Omental fat pad (tissue), 4 donors: ENCODE measurements at places on chromosomes 5 and 9. TPM values are rescaled to one million over a fixed set of nuclear protein-coding genes. Genes with fewer than 3 reads are reported as not detected.

Gene CA9
- 35.4 TPM for total RNA-seq

Gene OLFM1
- total RNA-seq, result 31.4 TPM

GRCh38 chr5:163877865-163878264 lies 372.4 kb downstream of the MAT2B start:
- no peak for DNase-seq

DNA sequence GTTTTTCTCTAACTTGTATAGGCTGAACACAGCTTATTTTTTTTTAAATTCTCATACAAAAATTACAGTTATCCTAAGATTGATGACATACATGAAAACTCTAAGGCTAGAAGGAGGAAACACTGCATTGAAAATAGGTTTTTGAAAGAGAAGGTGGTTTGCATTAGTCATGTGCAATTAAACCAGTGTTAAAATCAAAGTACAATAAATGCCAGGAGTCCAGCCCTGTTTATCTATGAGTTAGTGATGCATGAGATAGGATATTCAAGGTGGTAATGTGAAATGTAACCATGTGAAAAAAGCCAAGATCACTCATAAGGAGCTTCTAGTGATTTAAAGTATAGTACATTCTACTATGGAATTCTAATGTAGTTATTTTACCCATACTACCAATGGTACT lies 444.9 kb upstream of the CYLC2 start:
- DNase-seq, result no peak

GRCh38 chr9:76135902-76136301 lies 245.4 kb downstream of the PCSK5 start:
- DNase-seq, result no peak

DNA sequence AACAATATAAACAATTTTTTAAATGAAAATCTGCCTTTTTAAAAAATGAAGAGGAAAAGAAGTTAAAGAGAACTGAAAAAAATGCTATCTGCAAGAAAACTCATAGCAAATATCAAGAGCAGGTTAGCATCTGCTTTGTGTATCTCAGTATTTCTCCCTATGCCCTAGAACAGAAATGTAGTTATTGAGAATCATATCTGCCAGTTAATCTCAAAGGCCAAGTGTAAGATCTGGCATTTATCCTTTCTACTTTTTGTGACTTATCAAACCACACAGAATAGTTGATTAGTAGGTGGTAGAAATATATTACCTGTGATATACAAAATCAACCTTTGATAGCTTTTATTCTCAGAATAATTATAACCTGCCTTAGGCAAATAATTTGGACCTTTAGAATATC lies 1699.8 kb downstream of the EFNA5 start:
- DNase-seq, result no peak

DNA sequence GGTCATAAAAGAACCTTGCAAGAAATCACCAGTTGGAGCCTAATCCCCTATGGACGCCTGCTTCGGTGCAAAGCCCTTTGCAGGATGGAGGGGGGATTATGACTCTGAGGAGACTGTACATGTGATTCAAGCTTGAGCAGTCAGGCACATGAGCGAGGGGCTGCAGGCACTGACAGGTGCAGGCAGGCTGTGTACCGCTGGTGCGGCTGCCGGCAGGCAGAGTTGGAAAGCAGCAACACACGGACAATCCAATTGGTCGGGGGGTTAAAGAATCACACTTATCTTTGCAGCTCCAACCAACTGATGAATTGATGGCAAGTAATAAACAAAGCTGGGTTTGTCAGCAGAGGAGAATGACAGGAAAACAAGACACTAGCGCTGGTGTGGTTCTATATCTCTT lies 5.7 kb downstream of the WHRN start:
- no peak for DNase-seq
